ENCODE measurements at places on chromosomes 2 and 18.
A peak's percentile ranks its signal among the peaks of the same experiment; 100 is the strongest.

- no peak for DNase-seq
Measured at GRCh38 chr2:227848586-227848985, 22.8 kb upstream of the DAW1 start.

GRCh38 chr2:200829258-200829655 lies 17.5 kb downstream of the BZW1 start:
- DNase-seq: no peak

- no peak for DNase-seq
Measured at GRCh38 chr2:76464310-76464709, 753.6 kb upstream of the GCFC2 start.

DNA sequence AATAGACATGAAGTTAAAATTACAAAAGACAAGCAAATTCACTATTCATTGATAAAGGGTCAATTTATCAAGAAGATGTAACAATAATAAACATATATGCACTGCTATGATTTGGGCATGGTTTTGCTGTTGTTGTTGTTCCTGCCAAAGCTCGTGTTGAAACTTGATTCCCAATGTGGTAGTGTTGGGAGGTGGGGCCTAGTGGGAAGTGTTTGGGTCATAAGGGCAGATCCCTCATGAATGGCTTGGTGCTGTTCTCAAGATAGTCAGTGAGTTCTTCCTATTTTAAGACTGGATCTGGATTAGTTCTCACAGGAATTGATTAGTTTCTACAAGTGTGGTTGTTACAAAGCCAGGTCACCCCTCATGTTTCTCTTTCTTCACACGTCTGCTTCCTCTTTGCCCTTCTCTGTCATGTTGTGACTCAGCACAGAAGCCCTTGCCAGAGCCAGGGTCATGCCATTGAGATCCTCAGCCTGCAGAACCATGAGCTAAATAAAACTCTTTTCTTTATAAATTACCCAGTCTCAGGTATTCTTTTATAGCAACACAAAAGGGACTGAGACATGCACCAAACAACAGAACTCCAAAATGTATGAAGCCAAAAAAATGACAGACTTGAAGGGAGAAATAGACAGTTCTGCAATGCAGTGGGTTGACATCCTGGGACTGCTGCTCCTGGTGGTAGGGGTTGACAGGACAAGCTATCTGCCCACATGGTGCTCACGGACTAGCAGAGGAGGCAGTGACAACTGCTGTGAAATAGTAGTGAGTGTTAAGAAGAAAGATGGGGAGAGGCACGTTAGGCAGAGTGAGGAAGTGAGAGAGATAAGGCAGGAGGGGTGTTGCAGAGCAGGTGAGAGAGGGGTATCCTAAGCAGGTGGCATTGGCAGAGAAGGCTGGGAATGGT lies 18.6 kb upstream of the SKA1 start:
- no peak for DNase-seq

DNA sequence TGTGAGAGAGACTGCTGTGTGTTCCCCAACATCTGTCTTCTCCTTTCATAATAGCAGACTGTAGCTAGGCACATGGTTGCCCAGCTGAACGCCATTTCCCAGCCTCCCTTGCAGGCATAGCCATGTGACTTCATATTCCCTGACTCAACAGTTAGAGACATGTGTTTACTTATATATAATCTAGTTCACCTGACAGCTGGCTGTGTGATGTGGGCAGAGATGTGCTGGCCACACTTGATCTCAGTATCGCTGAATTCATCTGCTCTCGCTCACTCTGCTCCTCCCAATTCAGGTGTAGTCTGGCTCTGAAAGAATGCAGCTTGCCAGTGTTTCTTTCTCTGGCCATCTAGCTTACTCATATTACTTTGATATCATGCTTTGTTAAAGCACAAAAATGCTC lies 52.3 kb upstream of the SEC11C start:
- DNase-seq: no peak

DNA sequence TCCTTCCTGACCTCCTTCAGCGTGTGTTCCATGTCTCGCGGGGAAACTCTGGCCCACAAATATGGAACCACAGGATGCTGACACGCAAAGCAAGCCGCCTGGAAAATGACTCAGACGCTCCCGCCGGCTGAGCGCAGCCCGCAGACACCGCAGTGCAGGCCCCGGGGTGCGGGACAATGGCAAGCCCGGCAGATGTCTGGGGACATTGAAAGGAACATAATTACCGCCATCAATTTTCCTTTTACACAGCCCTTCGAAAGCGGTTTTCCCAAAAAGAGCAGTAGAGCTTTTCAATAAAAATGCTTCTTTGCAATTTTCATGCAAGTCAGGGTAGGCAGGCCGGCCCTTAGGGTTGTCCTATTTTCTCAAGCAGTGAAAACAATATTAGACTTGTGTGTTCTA lies 159.2 kb upstream of the SH3BP4 start:
- DNase-seq: no peak

DNA sequence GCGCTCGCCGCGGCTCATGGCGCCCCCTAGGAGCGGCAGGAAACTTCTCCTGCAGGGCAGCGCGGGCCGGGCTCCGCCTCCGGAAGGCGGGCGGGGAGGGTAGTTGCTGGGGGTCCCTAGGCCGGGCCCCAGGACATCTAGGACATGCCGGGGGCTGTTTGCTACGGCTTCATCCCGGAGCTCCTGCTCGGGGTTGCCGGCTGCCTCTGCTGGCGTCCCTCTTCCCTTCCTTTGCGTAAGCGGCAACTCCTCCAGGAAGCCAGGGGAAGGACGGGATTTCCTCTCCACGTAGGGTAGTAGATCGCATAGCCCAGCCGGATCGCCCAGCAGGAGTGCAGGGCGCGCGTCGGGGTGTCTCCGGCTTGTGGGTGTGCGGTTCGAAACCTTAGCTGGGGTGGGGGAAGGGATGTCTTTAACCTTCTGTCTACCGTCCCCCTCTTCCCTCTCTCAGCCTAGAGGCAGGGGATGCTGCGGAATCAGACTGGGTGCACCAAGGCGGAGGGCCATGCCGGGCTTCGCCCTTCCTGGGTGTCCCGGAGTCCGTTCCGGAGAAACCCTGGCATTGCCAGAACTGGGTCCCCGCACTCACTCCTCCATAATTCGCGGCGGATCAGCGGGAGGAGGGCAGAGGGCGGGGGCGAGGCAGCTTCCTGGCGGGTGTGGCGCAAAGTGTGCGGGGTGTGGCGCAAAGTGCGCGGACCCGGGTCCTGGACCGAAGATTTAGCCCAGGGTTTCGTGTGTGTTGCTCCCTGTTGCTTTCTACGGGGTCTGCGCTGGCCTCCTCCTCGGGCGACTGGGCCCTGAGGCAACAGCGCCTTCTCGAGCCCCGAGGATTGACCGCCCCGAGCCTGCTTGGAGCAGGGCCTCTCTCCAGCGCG lies 12.2 kb upstream of the SKOR2 start:
- no peak for DNase-seq

DNA sequence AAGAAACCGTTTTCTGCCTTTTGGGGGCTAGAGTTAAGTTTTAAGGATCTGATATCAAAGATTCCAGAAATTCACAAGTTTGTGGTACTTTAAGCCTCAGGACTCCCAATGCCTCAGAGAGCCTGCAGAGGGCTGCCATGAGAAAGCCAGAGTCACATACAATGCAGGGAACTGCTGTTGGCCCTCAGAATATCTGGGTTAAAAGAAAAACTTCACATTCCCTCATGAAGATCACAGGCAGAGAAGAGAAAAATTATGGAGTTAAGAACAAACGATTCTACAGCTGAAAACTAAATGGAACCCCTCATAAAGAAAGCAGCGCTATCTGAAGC lies 39.5 kb downstream of the HDAC4 start:
- no peak for DNase-seq

GRCh38 chr18:23204589-23205235 lies 69.4 kb downstream of the CABLES1 start:
- DNase-seq: no peak

- DNase-seq: no peak
Measured at GRCh38 chr2:237535385-237536082, 30.8 kb upstream of the PRLH start.

- peak; percentile 47 for DNase-seq
Measured at GRCh38 chr2:30231212-30231995, at the start of gene LBH. Gene LBH, plus strand, starts transcription at chr2:30231534. Its CDS starts 205 bp downstream, at chr2:30231739.

DNA sequence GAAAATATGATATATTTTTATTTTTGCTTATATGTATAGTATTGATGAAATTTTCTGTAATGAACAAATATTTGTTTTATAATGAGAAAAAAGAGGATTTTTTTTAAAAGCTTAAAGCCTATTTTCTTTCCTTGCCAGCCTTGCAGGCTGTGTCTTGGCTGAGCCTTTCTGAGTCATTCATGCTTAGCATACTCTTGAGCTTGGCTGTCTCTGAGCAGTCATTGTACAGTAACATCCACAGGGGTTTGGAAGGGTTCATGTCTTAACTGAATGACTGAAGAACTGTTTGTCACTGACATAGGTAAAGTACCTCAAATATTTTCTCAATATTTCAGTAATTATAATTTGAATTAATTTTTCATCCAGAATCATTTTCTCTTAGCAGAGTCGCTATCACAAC lies 49.3 kb downstream of the GPR39 start:
- no peak for DNase-seq

- DNase-seq: no peak
Measured at GRCh38 chr2:121128741-121129659, 156.0 kb downstream of the TFCP2L1 start.

DNA sequence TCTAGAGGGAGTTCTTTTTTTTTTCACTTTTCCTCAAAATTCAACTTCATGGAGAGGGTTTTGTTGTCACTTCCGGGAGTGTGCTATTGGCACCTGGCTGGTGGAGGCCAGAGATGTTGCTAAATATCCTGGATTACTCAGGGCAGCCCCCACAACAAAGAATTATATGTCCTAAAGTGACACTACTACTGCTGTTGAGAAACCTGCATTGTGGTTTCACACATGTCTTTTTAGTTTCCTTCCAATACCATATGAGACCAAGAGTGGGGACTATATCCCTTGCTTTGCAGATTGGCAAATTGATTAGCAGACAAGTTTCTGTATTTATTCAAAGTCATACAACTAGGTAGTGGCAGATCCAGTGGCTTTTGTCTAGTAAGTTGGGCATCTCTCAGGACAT lies 826.8 kb downstream of the TRIB2 start:
- no peak for DNase-seq

DNA sequence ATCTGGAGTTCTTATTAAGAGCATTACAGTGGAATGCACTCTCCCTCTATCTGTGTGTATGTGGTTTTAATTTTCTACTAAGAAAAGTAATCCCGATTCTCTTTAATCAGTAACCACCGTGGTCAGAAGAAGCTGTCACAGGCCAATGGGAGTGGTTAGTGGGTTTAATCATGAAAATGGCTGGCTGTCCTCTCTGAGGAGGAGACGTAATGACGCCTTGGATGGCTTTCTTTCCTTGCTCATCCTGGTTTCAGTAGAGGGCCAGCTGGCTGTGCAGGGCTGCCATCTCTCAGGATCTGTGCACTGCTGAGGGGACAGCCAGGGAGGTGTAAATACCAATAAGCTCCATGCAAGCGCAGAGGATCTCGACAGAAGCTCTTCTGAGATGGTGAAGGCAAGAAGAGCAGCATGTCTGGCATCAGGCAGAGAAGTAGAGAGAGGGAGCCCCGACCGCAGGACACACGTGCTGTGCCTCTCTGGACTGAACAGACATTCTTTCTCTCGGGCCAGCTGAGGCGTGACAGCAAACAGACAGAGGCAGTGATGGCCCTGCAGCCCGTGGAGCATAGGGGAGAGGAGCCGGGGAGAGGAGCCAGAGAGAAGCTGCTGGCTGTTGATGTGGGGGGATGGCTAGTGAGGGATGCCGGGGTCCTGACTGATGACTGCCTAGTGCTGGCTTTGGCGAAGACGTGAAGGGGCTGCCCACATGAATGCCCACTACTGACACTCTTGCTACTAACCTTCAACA lies 65.1 kb upstream of the DAPL1 start:
- DNase-seq: no peak

- no peak for DNase-seq
Measured at GRCh38 chr2:134667541-134667940, 51.3 kb downstream of the TMEM163 start.

- no peak for DNase-seq
Measured at GRCh38 chr2:68057658-68058396, 5.0 kb downstream of the C1D start.

GRCh38 chr2:35374845-35375244 lies 980.7 kb upstream of the CRIM1 start:
- DNase-seq: no peak

- no peak for DNase-seq
Measured at GRCh38 chr18:78670778-78671391, 308.7 kb upstream of the SALL3 start.

- no peak for DNase-seq
Measured at GRCh38 chr18:23265682-23266399, 130.6 kb downstream of the CABLES1 start.

DNA sequence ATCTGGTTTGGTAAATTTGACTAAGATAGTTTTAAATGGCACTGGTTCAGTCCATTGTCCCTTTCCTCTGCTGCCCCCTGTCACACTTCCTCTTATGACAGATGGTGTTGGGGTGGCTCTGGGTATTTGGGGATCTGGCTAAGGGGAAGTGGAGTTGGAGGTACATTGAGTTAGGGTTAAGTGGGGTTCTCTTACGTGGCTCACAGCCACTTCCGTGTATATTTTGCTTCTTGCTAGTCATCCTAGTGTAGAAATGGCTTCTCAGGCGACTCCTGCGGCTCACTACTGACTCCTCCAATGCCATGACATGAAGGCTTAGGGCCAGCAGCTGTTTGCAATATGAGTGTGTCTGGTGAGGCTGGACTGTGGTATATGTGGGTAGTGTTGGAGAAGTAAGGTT lies 187.0 kb downstream of the HAUS1 start:
- DNase-seq: no peak

- no peak for DNase-seq
Measured at GRCh38 chr2:71691747-71692441, 238.5 kb downstream of the DYSF start.

- peak; percentile 90 for DNase-seq
Measured at GRCh38 chr2:207408086-207408794, 121.5 kb upstream of the CREB1 start.

GRCh38 chr2:120896126-120896525 lies 160.5 kb downstream of the GLI2 start:
- DNase-seq: no peak

DNA sequence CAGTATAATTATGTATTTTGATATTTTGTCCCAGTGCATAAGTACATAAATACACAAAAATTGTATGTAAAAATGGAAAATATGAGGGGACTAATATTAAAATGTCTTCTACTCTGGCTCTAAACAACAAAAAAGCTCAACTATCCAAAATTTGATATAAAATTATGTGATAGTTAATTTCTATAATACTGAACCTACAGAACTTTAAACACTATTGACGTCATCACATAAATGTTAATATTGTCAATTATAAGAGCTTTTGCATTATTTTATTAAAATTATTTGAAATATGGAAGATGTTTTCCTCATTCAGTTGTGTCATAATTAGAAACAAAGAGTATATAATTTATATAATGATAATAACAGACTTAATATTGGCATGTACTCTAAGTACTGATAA lies 1139.7 kb upstream of the TMEFF2 start:
- no peak for DNase-seq

All from NCI-H1417 treated with DMSO at 0.1 percent for 48 hours (cell line).